ENCODE measurements at places on chromosomes 6 and 20.

GRCh38 chr6:83265384-83265783, 72.2 kb downstream of the RWDD2A start:
- DNase-seq = no peak

DNA sequence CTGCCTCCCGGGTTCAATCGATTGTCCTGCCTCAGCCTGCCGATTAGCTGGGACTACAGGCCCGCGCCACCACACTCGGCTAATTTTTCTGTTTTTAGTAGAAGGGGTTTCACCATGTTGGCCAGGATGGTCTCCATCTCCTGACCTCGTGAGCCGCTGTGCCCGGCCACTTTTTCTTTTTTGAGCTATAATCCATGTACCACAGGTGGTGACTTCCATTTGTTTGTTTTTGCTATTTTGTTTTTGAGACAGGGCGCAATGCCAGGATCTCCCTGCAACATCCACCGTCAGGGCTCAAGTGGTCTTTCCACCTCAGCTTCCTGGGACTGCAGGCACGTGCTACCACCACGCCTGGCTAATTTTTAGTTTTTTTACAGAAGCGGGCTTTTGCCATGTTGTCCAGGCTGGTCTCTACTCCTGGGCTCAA, 8.5 kb downstream of the HSPA1B start:
- peak; percentile 23 for DNase-seq

DNA sequence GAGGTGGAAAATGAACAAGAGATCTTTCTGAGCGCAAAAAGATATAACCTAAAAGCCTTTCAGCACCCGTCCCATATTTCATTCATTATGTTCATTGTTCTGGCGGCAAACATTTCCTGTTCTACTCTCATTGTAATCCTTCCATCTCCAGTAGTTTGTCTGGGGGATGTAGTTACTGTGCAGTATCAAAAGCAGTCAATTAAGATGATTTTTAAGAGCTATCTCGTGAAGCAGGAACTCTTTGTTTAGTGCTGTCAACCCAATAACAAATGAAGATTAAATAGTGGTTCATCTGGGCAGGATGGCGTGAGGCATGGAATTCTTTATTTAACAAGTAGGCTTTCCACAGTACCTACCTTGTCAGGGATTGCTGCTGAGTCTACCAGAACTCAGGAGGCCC, 876.7 kb downstream of the HACE1 start:
- no peak for DNase-seq

GRCh38 chr6:9745966-9746365, 668.9 kb downstream of the TFAP2A start:
- no peak for DNase-seq

- DNase-seq = no peak
Measured at GRCh38 chr6:315921-316752, 23.9 kb downstream of the DUSP22 start.

DNA sequence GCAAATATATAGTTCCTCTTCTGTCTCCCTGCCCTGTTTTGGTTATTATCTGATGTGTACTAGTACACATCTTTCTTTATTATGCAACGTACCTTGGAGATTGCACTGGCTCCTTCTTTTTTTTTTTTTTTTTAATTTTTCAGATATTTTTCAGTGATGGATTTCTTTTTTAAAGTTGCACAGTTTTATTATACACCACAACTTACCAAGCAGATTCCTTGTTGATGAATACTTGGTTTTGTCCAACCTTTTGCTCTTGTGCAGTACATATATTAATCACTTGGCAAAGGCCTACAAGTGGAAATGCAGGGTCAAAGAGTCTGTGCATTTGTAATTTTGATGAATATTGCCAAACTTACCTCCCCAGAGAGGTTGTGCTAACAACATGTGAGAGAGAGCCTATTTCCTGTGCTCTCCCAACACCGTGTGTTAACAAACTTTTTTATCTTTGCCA, 50.1 kb upstream of the RNF24 start:
- DNase-seq = no peak

DNA sequence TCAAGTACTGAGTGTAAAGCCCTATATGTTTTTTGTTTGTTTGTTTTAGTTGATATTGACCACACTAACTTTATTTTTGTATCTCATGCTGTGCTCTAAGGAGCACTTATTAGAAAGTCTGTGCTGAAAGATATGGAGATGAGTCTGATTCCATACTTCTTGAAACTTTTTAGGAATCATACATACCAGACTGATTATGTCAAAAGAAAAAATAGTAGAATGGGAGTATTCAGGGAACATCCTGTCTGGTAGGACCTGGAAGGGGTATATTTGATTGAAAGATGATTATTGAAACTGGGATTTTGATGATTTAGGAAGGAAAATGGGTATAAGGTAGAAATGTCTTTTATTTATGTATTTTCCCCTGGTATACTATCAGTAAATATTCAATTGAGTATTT, 111.4 kb downstream of the QKI start:
- no peak for DNase-seq

GRCh38 chr6:128455959-128456358, 64.4 kb downstream of the PTPRK start:
- DNase-seq = no peak

DNA sequence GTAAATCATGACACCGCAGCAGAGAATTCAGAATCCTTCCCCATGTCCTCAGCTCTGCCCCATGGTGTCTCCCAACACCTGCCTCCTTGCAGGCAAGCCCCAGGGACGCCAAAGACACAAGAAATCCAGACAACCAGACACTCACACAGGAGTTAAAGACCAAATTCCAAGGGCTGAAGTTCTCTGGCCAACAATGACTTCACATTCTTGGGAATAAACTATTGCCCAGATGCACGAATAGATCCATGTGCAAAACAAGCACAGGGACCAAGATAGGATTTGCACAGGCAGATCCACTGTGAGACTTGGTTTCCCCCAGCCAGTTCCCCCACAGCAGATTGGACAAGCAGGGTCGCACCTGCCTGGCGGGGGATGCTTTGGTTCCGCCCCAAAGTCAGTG, 246.7 kb downstream of the SOD2 start:
- DNase-seq = no peak

- peak; percentile 31 for DNase-seq
Measured at GRCh38 chr6:53793318-53794136, 1.3 kb upstream of the LRRC1 start.

DNA sequence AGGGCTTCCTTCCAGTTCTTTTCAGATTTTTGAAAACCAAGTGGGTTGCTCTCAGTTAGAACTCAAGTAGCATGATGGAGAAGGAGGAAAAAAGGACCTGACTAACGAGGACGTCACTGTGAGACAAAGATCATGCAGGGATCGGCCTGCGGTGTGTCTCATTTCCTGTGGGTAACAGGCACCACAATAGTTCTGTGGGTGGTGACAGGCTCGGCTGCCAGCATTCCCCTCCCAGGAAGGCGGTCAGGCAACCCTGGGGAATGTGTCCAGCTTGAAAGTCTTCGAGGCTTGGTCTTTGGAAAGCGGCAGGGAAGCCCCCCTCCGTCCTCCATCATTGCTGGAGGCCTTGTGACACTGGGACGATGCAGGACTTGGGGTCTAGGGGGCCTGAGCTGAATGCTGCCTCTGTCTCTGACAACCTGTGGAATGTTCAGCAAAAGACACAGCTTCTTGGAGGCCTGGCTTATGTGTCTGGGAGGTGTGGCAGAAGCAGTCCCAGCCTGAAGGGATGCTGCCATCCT, 121.0 kb downstream of the BCAS1 start:
- DNase-seq = peak; percentile 91

GRCh38 chr6:117653949-117654348, 21.3 kb upstream of the NUS1 start:
- DNase-seq = no peak

DNA sequence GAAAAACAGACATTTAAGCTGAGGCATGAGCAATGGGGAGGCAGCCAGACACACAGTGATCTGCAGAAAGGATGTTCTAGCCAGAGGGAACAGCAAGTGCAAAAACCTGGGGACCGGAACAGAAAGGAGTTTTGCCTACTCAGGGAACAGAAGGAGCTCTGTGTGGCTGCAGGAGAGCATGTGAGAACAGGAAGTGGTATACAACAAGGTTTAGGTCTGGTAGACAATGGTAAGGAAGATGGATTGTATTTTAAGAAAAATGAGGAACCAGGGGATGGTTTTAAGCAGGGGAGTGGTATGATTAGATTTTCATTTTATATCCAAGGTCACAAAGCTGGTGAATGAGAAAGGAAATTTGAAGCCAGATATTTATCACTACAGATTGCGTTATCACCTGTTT, 157.5 kb downstream of the UNC5CL start:
- no peak for DNase-seq

DNA sequence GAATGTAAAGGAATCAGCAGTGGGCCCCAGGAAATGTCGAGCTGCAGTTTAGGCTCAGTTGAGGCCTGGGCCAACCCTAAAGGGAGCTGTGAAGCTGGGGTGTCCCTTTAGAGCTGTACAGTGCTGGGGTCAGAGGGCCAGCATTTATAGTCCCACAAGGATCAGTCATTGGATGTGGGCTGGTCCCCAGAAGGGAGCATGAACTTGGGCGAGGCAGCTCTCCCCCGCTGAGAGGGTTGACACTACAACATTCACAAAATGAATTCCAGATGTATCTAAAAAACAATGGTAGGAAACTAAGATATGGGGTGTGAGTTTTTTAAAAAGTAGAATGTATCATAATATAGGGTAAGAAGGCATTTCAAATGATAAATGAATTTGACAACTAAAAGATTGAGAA, 29.7 kb upstream of the TMX4 start:
- DNase-seq = no peak

GRCh38 chr6:47047479-47048407, 5.6 kb upstream of the ADGRF1 start:
- DNase-seq = peak; percentile 7

- peak; percentile 62 for DNase-seq
Measured at GRCh38 chr20:64038565-64039292, 2.7 kb downstream of the C20orf204 start.

GRCh38 chr6:132202574-132202973, 198.7 kb downstream of the MOXD1 start:
- no peak for DNase-seq

DNA sequence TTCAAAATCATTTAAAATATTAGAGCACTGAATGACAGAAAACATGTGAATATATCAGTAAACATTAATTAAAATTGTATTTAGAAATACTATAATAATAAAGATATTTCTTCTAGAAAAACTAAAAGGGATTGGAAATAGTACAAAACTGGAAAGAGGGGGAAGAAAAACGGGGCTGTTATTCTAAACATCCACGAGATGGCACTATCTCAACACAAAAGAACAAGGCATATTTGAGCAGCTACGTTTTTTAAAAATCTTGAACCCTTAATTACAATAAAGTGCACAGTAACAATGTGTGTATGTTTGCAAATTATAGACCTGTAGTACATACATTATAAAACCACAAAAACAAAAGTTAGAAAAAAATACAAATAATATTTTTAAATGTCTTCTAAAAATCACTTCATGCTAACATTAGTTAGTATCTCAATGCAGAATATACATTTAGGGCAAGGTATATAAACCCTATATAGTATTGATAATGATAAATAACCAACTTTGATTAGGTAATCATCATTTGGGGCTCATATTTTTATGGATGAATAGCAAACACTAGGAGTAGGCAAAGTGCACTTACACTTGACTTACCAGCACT, 42.5 kb upstream of the PNISR start:
- DNase-seq = peak; percentile 60

DNA sequence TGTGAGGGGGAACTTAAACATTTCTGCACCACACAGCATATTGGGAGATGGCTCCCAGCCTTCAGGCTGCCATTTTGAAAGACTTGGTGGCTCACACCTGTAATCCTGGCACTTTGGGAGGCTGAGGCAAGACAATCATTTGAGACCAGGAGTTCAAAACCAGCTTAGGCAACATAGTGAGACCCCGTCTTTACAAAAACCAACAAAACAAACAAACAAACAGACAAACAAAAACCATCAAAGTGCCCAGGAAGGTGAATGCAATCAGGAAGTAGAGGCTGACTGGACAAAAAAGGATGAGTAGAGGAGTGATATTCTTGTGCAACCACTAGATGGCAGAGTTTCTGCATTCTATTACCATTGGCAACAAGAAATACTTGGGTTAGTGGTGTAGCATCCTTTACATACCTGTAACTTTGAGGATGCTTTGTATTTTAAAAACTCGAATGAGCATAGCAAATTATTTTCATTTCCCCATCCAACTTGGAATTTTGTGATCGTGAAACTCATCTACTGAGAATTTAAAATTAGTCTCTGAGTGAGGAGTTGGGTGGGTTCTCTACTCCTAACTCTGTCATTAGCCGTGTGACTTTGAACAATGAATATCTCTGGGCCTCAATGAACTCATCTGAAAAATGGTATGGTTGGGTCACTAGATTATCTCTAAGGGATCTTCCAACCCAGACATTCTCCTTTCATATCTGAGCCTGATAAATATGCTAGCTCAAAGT, 84.4 kb downstream of the CRYBG1 start:
- DNase-seq = peak; percentile 83

DNA sequence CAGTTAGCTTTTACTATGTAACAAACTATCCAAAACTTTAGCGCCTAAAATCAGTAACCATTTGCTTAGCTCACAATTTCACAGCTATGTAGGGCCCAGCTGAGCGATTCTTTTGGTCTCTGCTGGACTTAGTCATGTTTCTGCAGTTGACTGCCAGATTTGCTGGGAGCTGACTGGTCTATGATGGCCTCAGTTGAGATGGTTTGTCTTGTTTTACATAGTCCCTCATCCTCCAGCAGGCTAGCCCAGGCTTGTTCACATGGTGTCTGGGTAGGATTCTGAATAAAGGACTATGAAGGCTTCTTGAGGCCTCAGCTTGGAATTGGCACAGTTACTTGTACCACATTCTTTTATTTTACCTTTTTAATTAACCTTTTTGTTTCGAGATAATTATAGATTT, 247.8 kb upstream of the CHD6 start:
- DNase-seq = no peak

- no peak for DNase-seq
Measured at GRCh38 chr6:169639653-169640278, 62.1 kb downstream of the WDR27 start.

DNA sequence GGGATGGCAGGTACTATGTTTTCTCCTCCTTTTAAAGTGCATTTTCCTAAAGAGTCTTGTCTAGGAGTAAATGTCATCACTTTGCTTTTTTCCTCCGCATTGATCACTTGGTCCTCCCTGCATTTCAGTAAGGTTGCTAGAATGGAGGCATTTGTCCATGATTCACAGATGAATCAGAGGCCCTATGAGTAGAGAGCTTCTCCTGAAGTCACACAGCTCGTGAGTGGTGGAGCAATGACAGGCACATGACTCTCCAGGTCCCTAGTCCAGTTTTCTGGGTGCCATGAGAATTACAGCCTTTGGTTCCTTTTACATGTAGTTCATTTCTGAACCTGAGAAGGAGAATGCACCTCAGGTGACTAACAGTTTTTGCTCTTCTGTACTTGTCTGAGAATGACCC, 50.5 kb downstream of the HLA-A start:
- DNase-seq = no peak

GRCh38 chr6:75210885-75211739, 5.3 kb upstream of the COL12A1 start:
- peak; percentile 65 for DNase-seq

DNA sequence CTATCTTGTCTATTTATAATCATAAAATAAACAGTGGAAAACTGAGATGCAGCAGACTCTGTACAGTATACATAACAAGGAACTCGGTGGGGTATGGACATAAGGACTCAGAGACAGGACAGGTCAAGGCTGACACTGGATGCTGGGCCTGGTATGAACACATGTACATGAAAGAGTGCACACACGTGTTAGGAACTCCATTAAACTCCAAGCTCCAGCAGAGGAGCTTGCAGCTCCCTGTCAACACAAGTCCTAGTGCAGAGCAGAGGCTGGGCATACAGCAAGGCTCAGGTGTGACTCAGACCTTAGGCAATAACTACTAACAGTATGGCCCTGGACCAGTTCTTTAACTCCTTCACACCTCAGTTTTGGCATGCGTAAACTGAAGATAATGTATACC, 17.1 kb downstream of the NAPB start:
- no peak for DNase-seq

GRCh38 chr20:16350465-16350864, 222.8 kb downstream of the KIF16B start:
- DNase-seq = no peak
